NCI-H1105 (cell line): ENCODE measurements at places on chromosomes 12 and 14.

- DNase-seq = no peak
Observed at GRCh38 chr12:47340411-47341015, 260.8 kb upstream of the AMIGO2 start.

DNA sequence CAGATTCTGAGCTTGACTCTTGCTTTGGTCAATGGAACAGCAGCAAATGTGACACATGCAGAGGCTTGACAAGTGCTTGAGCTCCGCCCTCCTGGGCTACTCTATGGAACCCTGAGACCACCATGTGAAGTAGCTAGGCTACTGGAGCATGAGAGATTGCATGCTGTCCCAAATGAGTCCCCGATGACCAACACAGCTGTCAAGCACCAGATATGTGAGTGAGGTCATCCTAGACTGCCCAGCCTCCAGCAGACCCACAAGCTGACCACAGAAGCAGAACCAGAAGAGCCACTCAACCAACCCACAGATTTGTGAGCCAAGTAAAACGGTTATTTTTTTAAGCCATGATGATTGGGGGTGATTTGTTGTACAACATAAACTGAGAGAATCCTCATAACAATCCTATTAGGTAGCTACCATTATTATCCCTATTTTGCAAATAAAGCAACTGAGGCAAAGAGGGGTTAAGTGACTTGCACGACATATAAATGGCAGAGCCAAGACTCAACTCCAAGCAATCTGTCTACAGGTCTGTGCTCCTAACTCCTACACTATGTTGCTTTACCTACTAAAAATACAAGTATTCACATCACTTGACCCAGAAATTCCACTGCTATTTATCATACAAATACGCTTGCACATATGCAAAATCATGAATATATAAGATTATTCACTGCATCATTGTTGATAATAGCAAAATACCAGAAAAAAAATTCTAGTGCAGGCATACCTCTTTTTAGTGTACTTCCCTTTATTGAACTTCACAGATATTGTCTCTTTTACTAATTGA lies 136.2 kb downstream of the NDUFA12 start:
- no peak for DNase-seq

- DNase-seq = no peak
Observed at GRCh38 chr14:93764211-93764659, 24.1 kb downstream of the PRIMA1 start.

- DNase-seq = no peak
Observed at GRCh38 chr12:112506513-112507166, 87.9 kb downstream of the PTPN11 start.

DNA sequence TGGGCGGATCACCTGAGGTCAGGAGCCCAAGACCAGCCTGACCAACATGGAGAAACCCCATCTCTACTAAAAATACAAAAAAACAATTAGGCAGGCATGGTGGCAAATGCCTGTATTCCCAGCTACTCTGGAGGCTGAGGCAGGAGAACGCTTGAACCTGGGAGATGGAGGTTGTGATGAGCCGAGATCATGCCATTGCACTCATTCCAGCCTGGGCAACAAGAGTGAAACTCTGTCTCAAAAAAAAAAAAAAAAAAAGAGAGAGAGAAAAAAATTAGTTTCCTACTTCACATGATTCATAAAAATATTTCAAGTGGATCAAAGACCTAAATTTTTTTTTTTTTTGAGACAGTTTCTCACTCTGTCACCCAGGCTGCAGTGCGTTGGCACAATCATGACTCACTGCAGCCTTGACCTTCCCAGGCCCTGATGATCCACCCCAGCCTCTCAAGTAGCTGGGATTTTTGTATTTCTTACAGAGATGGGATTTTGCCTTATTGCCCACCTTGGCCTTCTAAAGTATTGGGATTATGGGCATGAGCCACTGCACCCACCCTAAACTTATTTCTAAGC lies 24.9 kb downstream of the FCF1 start:
- DNase-seq = no peak

- no peak for DNase-seq
Observed at GRCh38 chr12:109100741-109101140, 3.3 kb downstream of the UNG start.

- DNase-seq = no peak
Observed at GRCh38 chr12:120703311-120703942, 6.8 kb upstream of the UNC119B start.
